Central memory CD4-positive, alpha-beta T cell (primary cell): ENCODE measurements at places on chromosomes 2 and 18.

DNA sequence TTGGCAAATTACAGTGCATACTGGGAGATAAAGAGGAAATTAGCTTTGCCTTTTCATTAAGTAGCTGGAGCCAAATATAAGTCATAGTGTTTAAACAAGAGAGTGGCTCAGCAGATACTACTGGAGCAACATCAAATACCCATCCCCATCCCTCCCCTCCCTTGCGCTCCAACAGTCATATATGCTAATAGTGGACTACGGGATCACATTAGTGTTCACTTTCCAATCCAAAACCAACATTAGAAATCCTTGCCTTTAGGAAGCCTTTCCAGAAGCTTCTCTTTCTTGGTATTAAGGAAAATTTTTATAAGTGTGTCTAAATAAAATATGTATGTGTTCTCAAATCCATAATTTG lies 1669.3 kb downstream of the SUCLG1 start:
- no peak for DNase-seq

- no peak for DNase-seq
Measured at GRCh38 chr2:23425338-23425871, 40.4 kb downstream of the KLHL29 start.

DNA sequence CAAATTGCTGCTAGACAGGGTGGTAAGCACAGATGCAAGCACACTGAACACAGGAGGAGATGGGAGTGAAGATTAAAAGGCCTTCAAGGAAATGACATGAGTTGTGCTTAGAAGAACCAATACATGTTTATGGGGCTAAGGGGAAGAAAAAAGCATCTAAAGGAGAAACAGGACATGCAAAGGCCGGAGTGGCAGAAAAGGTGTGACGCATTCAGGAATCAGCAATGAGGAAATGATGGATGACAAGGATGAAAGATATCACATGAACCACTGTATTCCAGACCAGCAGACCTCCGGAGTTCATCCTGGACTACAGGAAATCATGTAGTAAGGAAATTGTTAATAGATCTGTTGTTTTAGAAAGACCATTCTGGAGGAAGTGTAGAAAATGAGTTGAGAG lies 42.8 kb downstream of the PPP4R1 start:
- DNase-seq = no peak

- no peak for DNase-seq
Measured at GRCh38 chr2:149860276-149860921, 272.8 kb upstream of the MMADHC start.

DNA sequence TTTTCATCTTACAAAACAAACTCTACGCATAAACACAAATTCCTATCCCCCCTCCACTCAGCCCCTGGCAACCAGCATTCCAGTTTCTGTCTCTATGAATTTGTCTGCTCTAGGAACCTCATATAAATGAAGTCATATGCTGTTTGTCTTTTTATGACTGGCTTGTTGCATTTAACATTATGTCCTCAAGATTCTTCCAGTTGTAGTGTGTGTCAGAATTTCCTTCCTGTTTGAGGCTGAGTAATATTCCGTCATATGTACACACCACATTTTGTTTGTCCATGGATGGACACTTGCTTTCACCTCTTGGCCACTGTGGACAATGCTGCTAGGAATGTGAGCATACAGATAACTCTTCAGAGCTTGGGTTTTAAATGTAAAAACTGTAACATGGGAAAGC lies 272.1 kb downstream of the GBX2 start:
- DNase-seq = no peak

DNA sequence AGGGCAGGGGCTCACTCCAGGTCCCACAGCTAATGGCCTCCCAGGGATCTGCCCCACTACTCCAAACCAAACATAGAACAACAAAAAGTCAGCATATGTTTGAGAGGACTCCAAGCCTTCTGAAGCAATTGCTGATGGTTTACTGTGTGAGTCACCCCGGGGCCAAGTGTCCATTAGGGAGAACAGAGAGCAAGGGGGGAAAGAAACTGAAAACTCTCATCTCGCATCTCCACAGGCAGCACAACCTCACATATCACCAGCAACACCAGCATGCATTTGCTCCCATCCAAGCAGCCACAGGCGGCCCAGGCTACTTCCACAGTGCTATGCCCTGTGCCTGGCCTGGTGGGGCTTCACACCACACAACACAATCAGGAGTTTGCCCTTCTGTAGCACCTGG lies 39.1 kb downstream of the CYRIA start:
- DNase-seq = no peak

GRCh38 chr18:22186484-22186971 lies 17.1 kb downstream of the GATA6 start:
- DNase-seq = no peak

DNA sequence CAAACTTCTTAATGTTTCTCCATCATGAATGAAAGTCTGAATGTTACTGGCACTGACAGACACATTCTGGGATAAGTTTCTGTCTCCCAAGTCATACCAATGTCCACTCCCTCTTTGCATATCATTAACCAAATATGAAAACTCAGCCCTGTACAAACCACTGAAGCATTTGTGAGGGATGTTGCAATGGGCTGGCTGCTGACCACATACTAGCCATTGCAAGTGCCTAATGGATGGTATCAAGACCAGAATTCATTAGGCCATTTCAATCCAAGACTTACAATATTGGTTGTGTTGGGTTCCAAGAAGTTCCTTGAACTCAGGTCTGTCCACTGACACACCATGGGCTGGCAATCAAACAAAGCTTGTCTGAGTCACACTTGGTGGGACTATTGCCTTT lies 73.8 kb downstream of the CBLN2 start:
- no peak for DNase-seq

DNA sequence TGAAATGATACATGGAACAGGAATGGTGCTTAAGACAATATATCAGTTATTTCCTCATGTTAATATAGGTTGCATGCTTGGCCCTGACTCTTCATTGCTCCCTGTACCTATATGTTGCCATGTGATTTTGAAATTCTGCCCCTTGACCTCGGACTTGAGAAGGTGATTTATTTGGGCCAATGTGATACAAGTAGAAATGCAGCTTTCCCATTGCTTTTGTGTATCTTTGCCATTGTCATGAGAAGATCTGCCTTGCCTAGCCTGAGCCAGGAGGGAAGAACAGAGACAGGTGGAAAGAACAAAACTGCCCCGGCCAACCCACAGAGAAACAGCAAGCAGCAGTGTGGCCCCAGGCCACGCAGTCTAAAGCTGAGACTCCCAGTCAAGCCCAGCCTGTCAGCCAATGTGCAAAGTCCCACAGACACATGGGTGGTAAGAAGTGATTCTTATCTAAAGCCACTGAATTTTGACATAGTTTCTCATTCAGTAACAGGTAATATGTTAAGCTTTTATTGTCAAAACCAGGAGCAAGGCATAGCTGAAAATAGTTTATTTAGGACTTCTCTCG lies 245.7 kb upstream of the RND3 start:
- no peak for DNase-seq

DNA sequence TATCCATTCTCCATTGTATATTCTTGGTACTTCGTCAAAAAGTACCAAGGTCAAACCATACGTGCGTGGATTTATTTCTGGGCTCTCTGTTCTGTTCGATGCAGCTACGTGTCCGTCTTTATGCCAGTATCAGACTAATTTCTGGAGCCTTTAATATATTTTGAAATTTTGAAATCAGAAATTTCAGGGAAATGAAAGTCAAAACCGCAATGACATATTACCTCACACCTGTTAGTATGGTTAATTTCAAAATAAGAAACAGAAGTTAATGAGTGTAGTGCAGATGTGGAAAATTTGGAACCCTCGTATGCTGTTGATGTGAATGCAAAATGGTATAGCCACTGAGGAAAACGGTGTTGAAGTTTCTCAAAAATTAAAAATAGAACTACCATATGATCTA lies 156.1 kb upstream of the TRIB2 start:
- DNase-seq = no peak

- DNase-seq = no peak
Measured at GRCh38 chr2:233124421-233125080, 64.4 kb downstream of the INPP5D start.

- no peak for DNase-seq
Measured at GRCh38 chr18:28125051-28125450, 51.9 kb downstream of the CDH2 start.

DNA sequence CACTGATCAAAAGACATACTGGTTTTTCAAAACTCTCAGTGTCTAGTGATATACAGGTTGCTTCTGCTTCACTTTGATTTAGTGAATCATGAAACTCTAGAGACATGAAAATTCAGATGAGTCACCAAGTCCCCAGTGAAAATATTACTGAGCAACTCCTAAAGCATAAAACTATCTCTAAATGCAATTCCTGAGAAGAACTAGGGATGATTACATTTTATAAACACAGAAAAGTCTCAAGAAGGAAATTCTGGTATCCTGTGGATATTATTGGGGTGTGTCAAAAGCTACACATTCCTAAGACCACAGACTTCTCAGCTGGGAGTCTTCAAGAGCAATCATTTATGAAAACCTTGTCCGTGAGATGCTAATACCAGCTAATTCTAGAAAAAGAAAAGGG lies 9.7 kb downstream of the LRRTM4 start:
- no peak for DNase-seq

DNA sequence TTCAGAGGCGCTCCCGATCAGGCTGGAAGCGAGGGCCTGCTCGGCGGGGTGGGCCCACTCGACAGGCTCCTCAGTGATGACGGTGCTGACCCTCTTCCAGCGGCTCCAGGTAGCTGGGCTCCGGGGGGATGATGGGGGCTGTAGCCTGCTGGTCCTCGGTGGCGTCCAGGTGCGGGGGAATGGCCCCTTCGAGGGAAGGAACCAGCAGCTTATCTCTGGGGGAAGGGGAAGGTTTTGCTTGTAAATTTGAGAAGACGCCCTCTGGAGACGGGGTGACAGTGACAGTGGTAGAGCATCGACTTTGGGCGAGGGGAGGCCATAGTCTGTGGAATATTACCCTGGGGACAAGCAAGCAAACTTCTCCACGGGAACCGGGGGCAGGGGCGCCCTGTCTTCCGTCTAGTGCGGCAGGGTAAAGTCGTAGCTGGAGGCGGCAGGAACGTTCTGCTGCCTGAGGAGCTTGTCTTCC lies 891.9 kb upstream of the LRRTM1 start:
- DNase-seq = no peak

- no peak for DNase-seq
Measured at GRCh38 chr2:120858361-120859106, 122.9 kb downstream of the GLI2 start.

- DNase-seq = no peak
Measured at GRCh38 chr18:32769071-32769585, 3.7 kb downstream of the KLHL14 start.

- DNase-seq = no peak
Measured at GRCh38 chr2:76953733-76954347, 568.3 kb downstream of the LRRTM4 start.

GRCh38 chr2:45626387-45627221 lies 15.5 kb upstream of the SRBD1 start:
- DNase-seq = no peak

GRCh38 chr2:156110890-156111289 lies 221.6 kb downstream of the NR4A2 start:
- no peak for DNase-seq

DNA sequence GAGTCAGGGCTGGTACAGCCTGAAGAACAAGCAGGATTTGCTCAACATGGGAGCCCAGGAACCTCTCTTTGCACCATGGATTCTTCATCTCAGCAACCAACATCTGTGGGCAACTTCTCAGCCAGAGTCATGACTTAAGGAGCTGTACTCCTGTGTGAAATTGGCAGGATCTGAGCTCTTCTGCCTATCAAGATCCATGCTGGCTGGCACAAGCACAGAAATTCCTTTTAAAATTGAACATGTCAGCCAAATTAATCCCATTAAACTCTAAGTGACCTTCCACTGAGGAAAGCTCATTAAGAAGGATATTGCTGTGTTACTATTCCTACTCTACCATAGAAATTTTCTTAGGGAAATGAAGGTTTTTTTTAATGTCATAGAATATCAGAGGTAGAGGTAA lies 110.5 kb upstream of the SCG2 start:
- DNase-seq = no peak

DNA sequence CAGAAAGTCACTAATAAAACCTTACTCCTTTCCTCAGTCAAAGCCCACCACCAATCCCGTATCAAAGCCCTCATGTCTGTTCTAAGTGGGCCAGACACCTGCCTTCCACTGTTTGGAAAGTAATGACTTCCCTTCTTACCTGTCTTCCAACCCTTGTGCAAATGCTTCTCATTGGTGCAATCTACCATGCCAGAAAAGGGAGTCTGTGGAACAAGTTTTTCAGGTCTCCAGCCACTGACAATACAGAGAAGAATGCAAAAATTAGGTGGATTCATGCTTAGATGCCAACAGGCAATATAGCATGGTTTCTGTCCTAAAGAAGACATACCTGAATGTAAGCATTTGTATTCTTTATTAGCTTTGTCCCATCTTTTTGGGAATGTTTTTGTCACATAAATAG lies 1140.6 kb upstream of the LRRTM1 start:
- DNase-seq = no peak

DNA sequence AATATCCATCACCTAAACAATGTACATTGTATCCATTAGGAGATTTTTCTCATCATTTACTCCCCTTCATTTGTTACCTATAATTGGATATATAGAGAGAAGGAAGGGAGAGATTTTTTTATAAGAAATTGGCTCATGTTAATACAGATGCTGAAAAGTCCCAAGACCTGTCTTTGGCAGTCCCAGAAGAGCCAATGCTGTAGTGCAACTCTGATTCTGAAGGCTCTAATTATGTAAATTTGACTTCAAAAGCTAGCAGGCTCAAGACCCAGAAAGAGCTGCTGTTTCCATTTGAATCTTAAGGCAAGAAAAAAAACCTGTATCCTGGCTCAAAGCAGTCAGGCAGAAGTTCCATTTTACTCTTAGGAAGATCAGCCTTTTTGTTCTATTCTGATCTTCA lies 1245.5 kb upstream of the FAM98A start:
- DNase-seq = no peak

GRCh38 chr18:32714571-32715148 lies 58.2 kb downstream of the KLHL14 start:
- no peak for DNase-seq

DNA sequence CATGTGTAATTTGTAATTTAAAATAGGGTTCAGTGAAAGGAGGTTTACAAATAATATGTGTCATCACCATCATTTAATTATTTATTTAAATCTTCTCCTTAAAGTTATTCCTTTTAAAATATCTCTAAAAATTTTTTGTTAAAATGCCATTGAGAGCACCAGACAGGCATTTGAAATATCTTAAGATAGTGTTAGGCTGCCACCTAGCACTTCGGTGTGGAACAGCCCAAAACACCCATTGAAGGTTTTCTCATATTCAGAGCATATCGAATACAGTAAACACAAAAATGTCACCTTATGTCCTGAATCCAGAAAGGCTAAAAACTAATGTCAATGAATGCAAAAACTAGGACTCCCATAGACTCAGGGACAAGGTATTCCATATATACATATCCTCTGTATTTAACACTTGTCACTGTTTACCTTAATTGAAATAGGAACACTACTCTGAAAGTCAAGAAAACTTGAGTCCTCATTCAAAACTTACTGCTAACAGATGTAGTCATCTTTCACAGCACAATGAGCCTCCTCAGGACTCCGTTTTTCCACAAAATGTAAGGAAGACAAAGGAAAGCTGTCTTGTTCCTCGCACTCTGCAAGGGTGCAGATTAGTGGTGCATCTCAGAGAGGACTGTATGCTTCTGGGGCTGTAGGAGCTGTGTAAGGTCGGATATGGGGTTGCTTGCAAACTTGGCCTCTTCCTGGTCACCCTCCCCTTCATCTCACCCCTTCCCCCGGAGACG lies 329.5 kb downstream of the PAX3 start:
- DNase-seq = no peak

- DNase-seq = no peak
Measured at GRCh38 chr2:39867268-39867667, 88.2 kb upstream of the THUMPD2 start.

GRCh38 chr18:74256190-74256589 lies 35.6 kb downstream of the CYB5A start:
- DNase-seq = no peak

- no peak for DNase-seq
Measured at GRCh38 chr2:110745048-110745447, 12.7 kb downstream of the ACOXL start.
